ENCODE measurements at places on chromosomes 4 and X. TPM values are rescaled to one million over a fixed set of nuclear protein-coding genes. Genes with fewer than 3 reads are reported as not detected.

Gene JAKMIP1
- total RNA-seq: 0.89 TPM

Gene HEPH
- total RNA-seq: 92.4 TPM

Gene MXD4
- total RNA-seq: 121 TPM

Gene ASB9
- 1.6 TPM for total RNA-seq

Gene SLIT2
- 11.6 TPM for total RNA-seq

Gene ARR3
- not detected for total RNA-seq

Gene PCDH7
- 17.2 TPM for total RNA-seq
